Activated CD4-positive, CD25-positive, alpha-beta regulatory T cell (primary cell): ENCODE measurements at places on chromosomes 5 and 9.

- no peak for DNase-seq
These were observed 5.4 kb upstream of the PRR7 start for GRCh38 chr5:177440990-177441780.

DNA sequence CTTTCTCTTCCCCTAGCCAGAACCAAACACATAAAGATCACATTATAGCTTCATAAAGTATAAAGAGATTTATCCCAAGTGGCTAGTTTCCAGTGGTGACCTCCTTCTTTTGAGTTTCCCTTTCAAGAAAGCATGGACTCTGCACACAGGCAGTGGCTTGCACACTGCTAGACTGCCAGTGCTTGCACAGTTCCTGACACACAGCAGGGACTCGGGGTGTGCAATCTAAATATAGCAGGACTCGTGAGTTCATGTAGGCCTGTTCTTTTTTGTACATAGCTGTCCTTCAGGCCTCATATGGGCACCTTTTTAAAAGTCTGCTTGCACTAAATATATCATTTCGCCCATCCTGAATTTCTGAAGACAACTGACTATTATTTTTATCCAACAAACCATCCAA lies 308.6 kb downstream of the FBXL7 start:
- no peak for DNase-seq

DNA sequence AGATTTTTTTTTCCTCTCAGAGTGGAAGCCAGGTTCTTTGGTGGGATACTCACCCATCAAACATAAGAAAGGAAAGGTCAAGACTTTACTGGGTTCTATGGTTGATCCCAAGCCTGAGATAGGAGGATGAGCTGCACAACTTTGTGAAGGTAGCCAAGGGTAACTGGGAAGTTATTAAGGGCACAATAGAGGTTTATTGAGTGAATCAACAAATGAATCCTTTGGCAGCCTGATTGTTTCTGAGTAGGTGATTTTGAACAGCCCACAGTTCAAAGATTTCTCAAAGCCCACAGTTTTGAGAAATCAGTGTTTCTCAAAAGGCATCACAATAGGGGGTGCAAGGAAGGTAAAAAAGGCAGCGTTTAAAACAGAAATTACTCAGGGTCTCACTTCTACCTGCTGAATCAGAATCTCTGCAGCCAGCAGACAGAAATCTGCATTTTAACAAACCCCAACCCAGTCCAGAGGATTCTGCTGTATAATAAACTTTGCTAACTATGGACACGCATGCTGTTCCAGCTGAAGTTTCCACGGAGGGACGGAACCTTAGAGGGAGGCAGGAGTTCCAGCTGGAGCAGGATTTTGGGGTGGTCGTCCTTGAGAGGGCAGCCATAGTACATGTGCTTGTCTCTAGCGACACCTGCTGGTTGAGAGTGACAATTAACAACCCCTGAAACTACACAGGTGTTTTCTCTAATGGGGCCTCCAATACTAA lies 32.7 kb upstream of the FSD1L start:
- peak; percentile 20 for DNase-seq

DNA sequence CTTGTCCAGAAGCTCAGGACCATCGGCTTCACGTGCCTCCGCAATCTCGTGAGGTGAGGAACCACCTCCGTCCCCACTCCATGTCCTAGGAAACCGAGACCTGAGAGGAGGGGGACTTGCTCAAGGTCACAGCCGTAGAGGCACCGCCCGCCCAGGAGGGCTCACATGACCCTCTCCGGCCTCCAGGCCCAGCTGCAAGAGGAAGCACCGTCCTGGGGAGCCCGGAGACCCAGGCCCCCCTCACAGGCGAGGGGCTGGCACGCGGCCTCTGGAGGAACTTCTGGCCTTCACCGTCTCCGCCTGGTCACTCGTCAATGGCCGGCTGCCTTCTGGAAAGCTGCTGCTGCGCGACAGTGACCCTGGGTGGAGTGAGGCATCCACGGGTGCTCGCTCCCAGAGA lies 24.2 kb downstream of the FAM78A start:
- DNase-seq, result no peak

DNA sequence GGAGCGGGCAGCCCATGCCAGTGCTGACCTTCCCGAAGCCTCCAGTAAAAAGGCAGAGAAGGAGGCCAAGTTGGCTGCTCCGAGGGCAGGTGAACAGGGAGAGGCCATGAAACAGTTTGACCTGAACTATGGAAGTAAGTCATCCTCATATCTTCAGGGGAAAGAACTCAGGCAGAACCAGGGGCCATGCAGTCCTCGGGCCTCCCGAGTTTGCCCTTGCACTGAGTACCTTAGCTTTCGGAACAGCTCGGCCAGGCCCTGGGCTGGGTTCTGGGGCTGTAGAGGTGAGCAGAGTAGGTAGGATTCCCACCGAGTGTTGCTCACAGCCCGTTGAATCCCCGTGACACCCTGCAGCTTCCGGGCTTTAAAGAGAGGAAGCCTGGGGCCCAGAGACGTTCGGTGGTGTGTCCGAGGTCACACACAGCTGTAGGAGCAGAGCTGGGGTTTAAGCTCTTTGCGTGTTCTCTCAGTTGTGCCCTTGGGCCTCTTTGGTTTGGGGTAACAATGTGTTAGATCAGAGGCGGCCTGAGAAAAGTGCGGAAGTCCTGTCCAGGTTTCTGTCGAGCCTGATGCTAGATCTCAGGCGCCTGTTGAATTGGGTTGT lies 24.8 kb upstream of the POMT1 start:
- no peak for DNase-seq

- no peak for DNase-seq
These were observed 12.8 kb upstream of the UNC5A start for GRCh38 chr5:176797456-176798050.

GRCh38 chr9:69056191-69056815 lies 20.8 kb downstream of the FXN start:
- no peak for DNase-seq

- DNase-seq, result no peak
These were observed 209.4 kb downstream of the DTWD2 start for GRCh38 chr5:118778941-118779340.

- no peak for DNase-seq
These were observed 986.5 kb downstream of the CDH18 start for GRCh38 chr5:19001539-19001938.

GRCh38 chr5:78638423-78638822 lies 10.1 kb downstream of the LHFPL2 start:
- no peak for DNase-seq

DNA sequence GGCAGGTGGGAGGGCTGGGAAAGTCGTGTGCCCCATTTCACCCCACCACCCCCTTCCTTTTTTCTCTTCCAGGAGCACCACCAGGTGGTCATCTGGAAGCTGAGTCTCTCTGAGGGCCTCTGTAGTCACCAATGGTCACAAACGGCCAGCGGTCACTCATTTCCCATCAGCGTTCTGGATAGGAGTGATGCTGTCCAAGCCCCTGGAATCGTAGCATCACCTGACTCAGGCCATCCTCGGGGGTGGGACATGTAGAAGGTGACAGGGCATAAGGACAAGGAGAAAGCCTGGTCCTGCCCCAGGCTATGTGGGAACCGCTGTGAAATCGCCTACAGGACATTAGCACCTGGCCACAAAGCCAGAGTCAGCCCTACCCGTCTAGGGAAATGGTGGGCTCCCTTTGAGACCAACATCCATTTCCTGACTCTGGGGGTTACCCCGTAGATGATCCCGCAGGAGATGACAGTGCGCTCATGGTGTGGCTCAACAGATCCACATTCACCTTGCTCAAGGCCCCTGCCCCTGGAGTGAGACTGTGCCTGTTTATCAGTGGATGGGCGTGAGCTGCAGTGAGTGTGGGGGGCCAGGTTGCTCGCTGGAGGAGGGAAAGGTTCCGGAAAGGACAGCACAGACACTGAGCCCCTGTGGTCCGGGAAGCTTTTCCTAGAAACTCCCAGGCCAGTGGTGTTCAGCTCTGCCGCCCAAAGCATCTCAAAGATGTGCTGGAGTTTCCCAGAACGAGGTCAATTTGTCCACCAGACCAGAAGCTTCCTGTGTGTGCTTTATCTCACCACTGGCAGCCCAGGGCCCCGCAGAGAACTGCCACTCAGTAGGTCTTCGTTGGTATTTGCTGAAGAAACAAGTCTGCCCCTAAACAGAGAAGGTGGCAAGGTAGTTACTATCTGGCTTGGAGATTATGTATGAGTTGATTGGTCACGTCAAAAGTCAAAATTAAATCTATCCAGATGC lies 61.1 kb upstream of the UNC5A start:
- no peak for DNase-seq

- no peak for DNase-seq
These were observed 31.7 kb upstream of the NFIB start for GRCh38 chr9:14345354-14346230.

- no peak for DNase-seq
These were observed 115.5 kb upstream of the ABCA1 start for GRCh38 chr9:105043370-105043936.

DNA sequence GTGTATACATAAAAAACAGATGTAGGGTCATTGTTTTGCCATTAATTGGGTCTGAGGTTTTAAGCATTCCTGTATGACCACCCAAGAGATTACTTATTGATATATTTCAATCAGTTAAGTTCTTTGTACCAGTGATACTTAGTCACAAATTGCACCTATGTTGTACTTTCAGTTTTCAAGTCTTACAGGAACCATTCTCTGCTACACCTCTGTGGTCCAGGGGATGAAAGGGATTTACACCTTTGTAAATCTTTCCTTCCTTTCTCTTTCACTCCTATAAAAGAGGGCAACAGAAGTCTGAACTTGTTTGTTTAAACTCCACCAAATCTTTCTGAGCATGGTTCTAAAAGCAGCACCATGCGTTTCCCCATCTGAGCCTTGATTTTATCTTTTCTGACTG lies 86.1 kb downstream of the DEPDC1B start:
- no peak for DNase-seq

GRCh38 chr5:157799578-157799977 lies 56.1 kb downstream of the LSM11 start:
- DNase-seq, result no peak

- DNase-seq, result no peak
These were observed 5.3 kb downstream of the FGF18 start for GRCh38 chr5:171424726-171425125.
